ENCODE measurements at places on chromosomes 7 and 10. TPM values are rescaled to one million over a fixed set of nuclear protein-coding genes. Genes with fewer than 3 reads are reported as not detected.

The MYL7 gene
- not detected for total RNA-seq

The GIMAP4 gene
- total RNA-seq = not detected

The TBRG4 gene
- 53.2 TPM for total RNA-seq

The ITGA8 gene
- total RNA-seq = 1.3 TPM

The PGAM2 gene
- total RNA-seq = 0.26 TPM

The TAS2R4 gene
- total RNA-seq = 1.5 TPM

The C10orf105 gene
- total RNA-seq = under 0.01 TPM

The NUP205 gene
- 31.3 TPM for total RNA-seq

The POU6F2 gene
- under 0.01 TPM for total RNA-seq

The ACSM6 gene
- total RNA-seq = not detected

The LBX1 gene
- under 0.01 TPM for total RNA-seq

The DLX6 gene
- not detected for total RNA-seq

The LIPJ gene
- total RNA-seq = 0.26 TPM

The GNAT3 gene
- not detected for total RNA-seq

The CCL24 gene
- not detected for total RNA-seq

The ADIRF gene
- 142 TPM for total RNA-seq

The AOAH gene
- total RNA-seq = not detected

The UTF1 gene
- not detected for total RNA-seq

The GPR15LG gene
- total RNA-seq = not detected

The RADIL gene
- total RNA-seq = 0.33 TPM

The CYP3A7 gene
- 37.8 TPM for total RNA-seq

The TRPV6 gene
- not detected for total RNA-seq

The SMARCD3 gene
- total RNA-seq = 23.8 TPM

The TSPAN12 gene
- 1.5 TPM for total RNA-seq

The GDF2 gene
- not detected for total RNA-seq

The PROSER2 gene
- total RNA-seq = 1.8 TPM

The VTI1A gene
- 30.9 TPM for total RNA-seq

The LRRC72 gene
- not detected for total RNA-seq

The CYP26C1 gene
- under 0.01 TPM for total RNA-seq

The ABCB4 gene
- 0.26 TPM for total RNA-seq

The NME8 gene
- total RNA-seq = not detected

The PLEKHS1 gene
- not detected for total RNA-seq

The CUBN gene
- 1.3 TPM for total RNA-seq

All from fibroblast of lung (primary cell).